ENCODE measurements at places on chromosomes 4 and X.

DNA sequence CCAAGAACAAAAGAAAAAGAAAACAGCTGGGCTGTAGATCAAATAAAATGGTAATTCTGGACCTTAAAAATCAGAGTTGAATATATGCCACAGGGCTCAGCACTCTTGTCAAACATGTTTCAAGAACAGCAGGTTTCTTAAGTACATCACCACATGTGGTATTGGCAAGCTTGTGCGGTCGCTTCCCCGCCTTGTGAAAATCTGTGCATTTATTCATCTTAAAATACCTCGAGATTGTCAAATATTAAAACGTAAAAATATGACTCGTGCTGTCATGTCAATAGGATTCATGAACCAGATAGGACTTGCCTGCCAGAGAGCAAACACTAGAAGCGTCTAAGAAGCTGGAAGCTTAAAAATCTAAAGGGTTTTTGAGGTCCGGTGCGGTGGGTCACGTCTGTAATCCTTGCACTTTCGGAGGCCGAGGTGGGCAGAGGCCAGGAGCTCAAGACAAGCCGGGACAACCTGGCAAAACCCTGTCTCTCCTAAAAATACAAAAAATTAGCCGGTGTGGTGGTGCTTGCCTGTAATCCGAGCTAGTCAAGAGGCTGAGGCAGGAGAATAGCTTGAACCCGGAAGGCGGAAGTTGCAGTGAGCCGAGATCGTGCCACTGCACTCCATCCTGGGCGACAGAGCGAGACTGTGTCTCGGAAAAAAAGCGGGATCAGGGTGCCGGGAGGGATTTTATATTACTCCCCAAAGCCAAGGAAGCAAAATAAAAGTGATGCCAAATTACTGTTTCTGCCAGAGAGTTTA is 40.2 kb upstream of the TMEM154 start:
- no peak for DNase-seq

GRCh38 chrX:139831675-139832456 is 101.0 kb downstream of the ATP11C start:
- no peak for DNase-seq

DNA sequence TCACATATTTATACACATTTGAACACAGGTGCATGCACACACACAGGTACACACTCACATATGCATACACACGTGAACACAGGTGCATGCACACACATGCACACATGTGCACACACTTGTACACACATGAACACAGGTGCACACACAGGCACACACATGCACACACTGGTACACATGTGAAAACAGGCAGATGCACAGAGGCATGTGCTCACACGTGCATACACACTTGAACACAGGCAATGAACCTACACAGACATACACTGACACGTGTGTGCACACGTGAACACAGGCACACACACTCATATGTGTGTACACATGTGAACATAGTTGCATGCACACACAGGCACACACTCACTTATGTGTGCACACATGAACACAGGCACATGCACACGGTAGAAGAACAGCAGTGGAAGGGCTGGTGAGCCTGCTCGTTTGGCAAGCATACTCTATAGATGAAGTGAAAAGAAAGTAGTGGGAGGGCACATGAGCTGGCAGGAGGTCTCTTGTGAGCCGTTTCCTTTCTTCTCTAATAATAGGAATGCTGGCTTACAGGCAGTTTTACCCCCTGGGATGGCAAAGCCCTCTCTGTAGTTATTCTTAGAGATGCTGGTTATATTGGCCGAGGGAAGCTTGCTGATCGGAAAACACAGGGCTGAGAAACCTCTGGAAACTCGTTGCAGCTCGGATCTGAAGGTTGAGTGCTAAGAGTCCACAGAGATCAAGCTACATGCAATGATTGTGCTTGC is 279.6 kb upstream of the CLNK start:
- no peak for DNase-seq

DNA sequence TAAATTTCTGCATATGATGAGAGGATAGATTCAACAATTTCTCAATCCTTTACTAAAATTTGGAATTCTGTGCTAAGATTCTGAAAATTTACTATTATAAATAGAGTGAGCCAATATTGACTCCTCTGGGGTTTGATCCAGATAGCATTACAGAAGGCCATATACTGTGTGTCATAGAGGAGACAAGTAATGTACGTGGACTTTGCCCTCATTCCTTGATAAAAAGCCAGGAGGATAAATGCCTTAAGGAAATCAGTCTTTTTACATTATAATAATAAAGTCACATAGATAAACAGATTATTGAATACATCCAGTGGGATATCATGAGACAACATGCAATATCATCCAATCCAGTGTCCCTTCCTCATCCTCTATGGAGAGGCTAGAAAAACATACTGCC is 188.0 kb upstream of the HDX start:
- DNase-seq, result no peak

DNA sequence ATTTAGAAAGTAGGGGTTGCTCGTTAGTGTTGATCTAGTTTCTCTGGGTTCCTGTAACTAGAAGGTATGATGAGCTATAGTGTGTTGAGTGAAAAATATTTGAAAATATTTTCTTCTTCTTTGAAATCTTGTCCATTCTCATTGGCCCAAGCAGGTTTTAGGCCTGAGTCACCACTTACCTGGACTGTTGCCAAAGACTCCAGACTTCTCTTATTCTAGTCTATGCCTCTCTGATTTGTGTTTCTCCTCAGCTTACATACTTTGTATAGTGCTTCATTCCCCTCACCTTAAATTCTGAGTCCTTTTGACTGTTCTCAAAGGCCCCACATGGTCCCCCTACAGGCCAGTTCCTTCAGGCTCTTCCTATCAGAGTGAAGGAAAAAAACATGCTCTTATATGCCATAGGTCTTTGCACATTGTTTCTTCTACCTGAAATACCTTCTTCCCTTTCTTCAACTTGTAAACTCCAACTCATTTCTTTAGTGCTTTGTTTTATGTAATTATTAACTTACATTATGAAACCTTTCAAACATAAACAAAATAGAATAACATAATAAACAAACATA is 258.2 kb downstream of the PPP1R2C start:
- DNase-seq, result no peak

DNA sequence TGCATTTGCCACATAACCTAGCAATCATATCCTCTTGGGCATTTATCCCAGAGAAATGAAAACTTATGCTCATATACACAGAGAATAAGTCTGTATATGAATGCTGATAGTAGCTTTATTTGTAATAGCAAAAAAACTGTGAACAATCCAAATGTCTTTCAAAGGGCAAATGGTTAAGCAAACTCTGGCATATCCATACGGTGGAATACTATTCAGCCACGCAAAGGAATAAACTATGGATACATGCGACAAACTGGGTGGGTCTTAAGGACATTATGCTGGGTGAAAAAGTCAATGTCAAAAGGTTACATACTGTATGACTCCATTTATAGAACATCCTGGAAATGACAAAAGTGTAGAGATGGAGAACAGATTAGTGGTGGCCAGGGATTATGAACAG is 17.6 kb upstream of the CBR4 start:
- DNase-seq, result no peak

- DNase-seq, result no peak
Measured at GRCh38 chr4:39706334-39706733, 8.4 kb downstream of the UBE2K start.

DNA sequence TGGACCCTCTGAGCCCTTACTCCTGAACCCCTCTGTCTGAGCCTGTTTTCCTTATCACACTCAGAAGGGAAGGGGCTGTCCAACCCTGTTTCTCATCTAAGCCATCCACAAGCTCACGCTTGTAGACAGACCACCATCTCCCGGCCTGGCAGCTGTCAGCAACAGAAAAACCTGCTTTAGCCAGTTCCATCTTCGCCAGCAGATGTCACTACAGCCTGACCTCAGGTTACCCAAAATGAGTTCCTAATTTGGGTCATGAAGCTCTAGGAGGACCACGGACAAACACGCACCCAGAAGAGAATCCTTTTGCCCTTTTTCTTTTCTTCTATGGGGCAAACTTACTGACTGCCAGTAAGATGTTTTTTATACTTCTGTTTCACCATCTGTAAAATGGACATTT is 445.4 kb downstream of the BCOR start:
- DNase-seq, result no peak

DNA sequence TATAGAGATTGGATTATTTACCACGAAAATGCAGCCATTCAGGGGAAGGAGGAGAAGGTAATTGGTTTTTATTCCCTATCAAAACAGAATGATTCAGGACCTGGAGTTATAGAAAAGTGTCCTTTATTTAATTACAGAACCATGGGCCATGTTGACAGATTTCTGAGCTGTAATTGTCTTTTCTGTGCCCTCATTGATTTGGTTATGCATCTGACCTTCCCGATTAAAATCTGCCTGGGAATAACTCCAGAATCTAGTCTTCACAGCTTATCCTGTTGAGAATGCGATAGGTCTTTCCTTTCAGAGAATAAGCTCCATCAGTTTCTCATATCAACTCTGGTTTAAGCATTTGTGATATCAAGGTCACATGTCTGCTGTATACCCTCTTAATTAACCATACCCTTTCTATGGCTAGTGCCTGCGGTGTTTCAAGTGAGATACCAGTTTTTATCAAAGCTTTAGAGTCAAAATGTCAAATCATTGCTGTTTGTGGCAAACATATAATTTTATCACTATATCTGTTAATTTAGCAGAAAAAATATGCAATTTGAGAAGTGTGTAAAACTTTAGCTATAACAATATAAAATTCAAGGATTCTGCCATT is 37.2 kb upstream of the ANK2 start:
- no peak for DNase-seq

- no peak for DNase-seq
Measured at GRCh38 chr4:52507774-52508173, 151.3 kb downstream of the USP46 start.

DNA sequence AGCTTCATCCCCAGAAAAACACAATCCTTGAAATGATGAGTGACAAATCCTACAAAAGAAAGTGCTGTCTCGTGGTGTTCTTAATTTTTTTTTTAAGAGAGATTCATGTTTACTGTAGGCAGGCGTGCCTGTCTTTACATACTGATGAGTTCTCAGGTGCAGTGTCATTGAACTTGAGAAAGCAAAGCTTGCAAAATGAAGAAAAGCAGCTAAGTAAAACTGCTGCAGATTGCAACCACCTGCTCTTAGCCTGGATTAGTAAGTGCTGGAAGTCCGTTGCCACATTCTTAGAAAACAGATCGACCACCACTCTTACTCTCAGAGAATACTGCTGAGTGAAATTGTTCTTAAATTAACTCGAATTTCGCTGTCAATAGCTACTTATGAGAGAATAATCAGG is 854.6 kb downstream of the TRIML1 start:
- DNase-seq, result no peak

- no peak for DNase-seq
Measured at GRCh38 chr4:52852711-52853110, 9.4 kb upstream of the RASL11B start.

DNA sequence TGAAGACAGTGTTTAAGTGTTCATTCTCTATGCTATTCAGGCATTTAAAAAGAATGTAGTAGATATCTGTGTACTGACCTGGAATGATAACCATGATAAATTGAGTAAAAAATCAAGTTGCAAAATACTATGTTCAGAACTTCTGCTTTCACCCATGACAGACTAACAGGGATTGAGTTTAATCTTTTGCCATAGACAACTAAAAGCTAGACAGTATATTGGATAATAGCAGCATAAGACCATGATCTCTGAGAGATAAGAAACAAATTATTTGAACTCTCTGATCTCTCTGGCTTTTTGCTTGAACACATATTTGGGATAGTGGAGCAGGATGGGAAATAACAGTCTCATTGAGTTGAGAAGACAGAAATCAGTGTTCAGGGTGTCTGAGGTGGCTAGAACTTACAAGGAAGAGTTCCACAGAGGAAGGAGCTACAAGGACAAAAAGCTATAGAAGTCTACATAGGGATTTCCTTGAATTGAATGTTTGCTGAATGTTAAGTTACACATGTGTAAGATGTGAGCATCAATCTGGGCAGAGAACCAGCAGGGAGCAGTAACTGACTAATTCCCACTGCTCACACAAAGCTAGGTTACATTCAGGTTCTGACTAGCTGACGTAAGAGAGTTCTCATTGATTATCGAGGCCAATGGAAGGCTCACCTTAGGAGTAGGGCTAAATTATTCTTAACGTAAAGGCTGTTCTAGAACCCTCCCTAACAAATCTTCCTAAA is 60.4 kb downstream of the SLC30A9 start:
- DNase-seq, result no peak

All from omental fat pad (tissue), 4 donors.